ENCODE measurements at places on chromosomes 7 and 10.

GRCh38 chr7:19333706-19334105 lies 188.5 kb upstream of the FERD3L start:
- no peak for DNase-seq

DNA sequence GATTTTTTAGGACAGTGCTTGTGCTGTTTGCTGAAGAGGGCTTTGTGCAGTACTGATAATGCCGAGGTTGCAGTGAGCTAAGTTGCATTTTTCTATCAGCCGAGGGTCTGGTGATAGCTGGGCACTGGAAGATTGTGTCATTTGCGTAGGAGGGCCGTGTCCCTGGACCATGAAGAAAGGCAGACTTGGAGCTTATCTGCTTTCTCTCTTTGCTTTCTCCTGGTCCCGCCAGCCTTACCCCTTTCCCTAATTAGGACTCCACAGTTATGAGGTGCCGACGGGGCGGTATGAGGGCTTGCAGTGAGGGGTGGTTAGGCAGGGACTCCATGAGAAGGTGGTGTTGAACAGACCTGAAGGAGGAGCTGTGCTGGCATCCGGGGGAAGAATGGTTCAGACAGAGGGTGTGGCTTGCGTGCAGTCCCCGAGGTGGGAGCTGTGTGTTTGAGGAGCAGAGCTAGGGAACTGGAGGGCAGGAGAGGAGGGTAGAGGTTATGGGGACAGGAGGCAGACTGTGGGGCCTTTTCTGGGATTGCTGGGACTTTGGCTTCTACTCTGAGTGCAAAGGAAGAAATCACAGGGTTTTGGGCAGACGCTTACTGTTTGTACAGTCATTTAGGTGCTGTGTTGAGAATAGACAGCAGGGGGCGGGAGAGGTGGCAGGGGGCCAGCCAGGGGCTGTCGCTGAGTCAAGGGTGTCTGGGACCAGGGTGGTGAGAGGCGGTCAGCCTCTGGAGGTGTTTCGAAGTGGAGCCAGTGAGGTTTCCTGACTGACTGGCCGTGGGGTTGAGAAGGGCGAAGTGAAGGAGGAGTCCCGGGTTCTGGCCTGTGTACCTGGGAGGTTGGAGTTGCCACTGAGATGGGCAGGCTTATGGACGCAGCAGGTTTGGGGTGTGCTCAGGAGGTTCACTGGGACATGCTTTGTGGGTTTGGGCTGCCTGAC lies 43.4 kb downstream of the PRF1 start:
- DNase-seq = peak; percentile 71

- peak; percentile 10 for DNase-seq
These were observed 28.4 kb upstream of the CDHR3 start for GRCh38 chr7:105934572-105935185.

GRCh38 chr10:113084031-113084430 lies 134.0 kb downstream of the TCF7L2 start:
- no peak for DNase-seq

DNA sequence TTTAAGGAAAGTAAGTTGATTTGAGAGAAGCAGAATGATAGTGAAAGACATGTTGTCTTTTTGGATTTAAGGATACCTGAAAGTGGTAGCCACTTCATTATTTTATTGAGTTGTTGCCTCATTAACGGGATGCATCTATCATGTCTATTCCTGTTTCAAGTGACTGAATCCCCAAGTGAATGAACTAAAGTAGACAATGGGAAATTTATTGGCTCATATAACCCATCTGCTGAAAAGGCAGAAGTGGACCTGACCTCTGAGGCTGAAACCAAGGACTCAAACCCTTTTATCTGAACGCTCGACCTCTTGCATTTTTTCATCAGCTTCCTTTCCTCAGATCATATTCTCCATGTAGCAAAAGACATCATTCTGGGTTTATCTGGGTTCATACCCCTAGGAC lies 465.6 kb upstream of the LRRN3 start:
- no peak for DNase-seq

- DNase-seq = peak; percentile 23
These were observed 26.3 kb downstream of the GPR141 start for GRCh38 chr7:37709631-37710509.

GRCh38 chr10:124210263-124210662 lies 116.9 kb upstream of the CHST15 start:
- no peak for DNase-seq

Data from activated CD4-positive, alpha-beta T cell treated with anti-CD3 and anti-CD28 coated beads, Interleukin-2, Interleukin-4, amounts not matched to agents 100 ng/mL and 50 ng/mL, durations not matched to agents 16 hours and 8 hours (primary cell).